ENCODE measurements at places on chromosomes 5 and 9. TPM values are rescaled to one million over a fixed set of nuclear protein-coding genes. Genes with fewer than 3 reads are reported as not detected.

Gene RGS7BP
- 28.6 TPM for polyA plus RNA-seq

Gene WWC1
- 84.3 TPM for polyA plus RNA-seq

Gene FAM170A
- polyA plus RNA-seq: not detected

Gene TMEM215
- not detected for polyA plus RNA-seq

Gene ST8SIA4
- polyA plus RNA-seq: 9.4 TPM

Gene NOXA1
- 6.9 TPM for polyA plus RNA-seq

Gene NUTM2F
- 0.11 TPM for polyA plus RNA-seq

Gene NUDT2
- 22.1 TPM for polyA plus RNA-seq

Gene PCDHA1
- polyA plus RNA-seq: not detected

Gene DNAJC21
- polyA plus RNA-seq: 66.8 TPM

Gene LCN2
- polyA plus RNA-seq: 1.3 TPM

Gene LCN10
- 0.24 TPM for polyA plus RNA-seq

Gene F2RL2
- 0.27 TPM for polyA plus RNA-seq

Gene MRRF
- 41.2 TPM for polyA plus RNA-seq

Gene PCDHA9
- 0.08 TPM for polyA plus RNA-seq

Gene LYRM7
- 13.7 TPM for polyA plus RNA-seq

Gene CDC25C
- 14.1 TPM for polyA plus RNA-seq

Gene HAPLN1
- polyA plus RNA-seq: 2.0 TPM

Gene SOX30
- 0.27 TPM for polyA plus RNA-seq

Gene PCDHB5
- 13.9 TPM for polyA plus RNA-seq

Gene SRD5A1
- polyA plus RNA-seq: 13.0 TPM

Gene NUP214
- polyA plus RNA-seq: 49.6 TPM

Gene FAM151B
- 2.6 TPM for polyA plus RNA-seq

All from left lung (tissue), 14 donors.